ENCODE measurements at places on chromosomes 1 and 21.

GRCh38 chr1:22271847-22272801 is 129.2 kb upstream of the WNT4 start:
- DNase-seq, result no peak
- no peak overlapping the region for H3K4me3 ChIP-seq
- no peak overlapping the region for H3K27ac ChIP-seq
- H3K36me3 ChIP-seq, result no peaks in the 10 kb centered on the region
- no peaks in the 10 kb centered on the region for H3K4me1 ChIP-seq
- peaks cover 9% of the 10 kb centered on the region for H3K27me3 ChIP-seq

DNA sequence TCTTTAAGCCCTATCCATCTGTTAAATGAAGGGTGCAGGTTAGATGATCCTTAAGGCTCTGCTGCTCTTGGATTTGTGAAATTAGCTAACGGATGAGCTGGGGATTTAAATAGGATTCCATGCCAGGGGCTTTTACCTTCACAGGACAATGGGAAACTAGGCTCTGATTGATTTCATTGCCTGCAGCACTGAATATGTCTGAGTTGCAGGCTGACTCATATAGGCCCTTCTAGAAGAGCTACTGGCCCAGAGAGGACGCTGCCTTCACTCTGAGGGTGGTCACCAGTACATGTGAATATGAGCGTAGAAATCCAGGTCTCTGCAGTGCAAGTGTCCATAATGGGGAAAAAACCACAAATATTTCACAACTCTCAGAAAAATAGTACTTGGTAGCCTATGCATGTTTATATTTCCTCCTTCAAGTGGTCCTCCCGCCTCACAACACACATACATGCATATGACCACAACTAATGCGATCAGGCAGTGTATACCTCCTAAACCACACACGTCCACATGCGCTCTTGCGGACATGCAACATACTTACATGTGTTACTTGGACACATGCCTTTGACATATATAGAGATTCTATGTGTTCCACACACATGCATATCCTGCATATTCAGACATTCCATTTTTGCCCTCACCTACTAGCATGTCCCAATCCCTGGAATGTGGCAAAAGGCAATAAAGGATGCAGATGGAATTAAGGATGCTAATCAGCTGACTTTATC is 233.8 kb upstream of the JUN start:
- H3K4me3 ChIP-seq, result no peak overlapping the region
- peaks cover 5% of the 10 kb centered on the region for H3K4me1 ChIP-seq
- no peak for DNase-seq
- no peaks in the 10 kb centered on the region for H3K36me3 ChIP-seq
- H3K27me3 ChIP-seq, result no peaks in the 10 kb centered on the region

DNA sequence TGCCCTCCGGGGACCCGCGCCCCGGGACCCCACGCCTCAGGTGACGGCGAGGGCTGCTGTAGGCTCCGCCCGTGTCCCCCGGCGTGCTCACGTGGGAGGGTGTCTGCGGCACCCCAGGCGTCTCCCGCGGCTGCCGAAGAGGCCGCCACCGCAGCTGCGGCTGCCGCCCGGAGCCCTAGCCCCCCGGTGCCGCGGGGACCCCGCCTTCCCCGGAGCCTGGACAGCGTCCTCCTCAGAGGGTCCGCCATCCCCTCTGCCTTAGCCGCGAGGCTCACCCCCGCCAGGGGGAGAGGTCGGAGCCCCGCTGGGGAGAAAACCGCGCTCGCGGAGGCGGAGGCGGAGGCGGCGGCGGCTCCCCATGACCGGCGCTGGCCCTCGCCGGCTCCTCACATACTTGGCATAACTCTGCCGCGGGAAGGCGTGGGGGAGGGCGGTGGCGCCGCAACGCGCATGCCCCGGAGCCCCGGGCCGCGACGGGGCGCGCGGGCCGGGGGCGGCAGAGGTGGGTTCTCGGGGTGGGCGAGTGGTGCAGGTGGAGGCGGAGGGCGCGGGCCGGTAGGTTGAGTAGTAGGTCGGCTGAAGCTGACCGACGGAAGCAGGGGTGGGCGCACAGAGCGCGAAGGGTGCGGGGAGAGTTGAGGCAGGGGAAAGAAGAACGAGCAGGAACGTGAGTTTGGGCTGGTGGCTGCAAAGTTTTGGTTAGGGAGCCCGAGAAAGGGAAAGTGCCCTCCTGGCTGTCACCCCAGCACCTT is 700 bp upstream of the SYDE2 start:
- peak; percentile 80 for DNase-seq
- peak overlapping the region; percentile 71 for H3K27ac ChIP-seq
- H3K4me1 ChIP-seq, result peaks cover 12% of the 10 kb centered on the region
- H3K27me3 ChIP-seq, result no peaks in the 10 kb centered on the region
- H3K36me3 ChIP-seq, result no peaks in the 10 kb centered on the region

DNA sequence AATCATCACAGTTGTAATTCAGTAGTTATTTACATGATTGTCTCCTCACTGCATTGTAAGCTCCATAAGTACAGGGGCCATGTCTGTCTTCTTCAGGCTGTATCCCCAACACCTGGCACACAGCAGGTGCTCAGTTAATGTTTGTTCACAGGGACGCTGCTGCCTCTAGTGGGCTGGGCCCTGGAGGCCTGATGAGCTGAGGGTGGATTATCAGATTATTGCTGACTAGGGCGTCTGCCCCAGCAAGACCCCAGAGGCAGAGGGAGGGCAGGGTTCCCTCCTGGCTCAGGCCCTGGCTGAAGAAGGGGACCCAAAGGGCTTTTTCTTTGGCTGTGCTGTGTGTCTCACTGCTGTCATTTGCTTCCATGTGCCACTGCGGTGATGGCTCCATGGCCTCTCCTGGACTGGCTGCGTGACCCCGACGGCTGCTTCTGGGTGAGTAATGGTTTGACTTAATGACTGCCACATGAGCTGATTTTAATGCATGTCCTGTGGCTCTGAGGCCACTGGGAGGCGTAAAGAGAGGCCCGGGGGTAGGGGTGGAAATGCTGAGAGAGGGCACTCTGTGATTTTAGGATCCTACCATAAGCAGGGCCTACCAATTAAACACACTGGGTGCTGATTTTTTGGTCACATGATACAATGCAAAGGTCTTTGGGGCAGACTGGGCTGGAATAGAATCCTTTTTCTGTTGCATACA is 20.8 kb upstream of the EPB41 start:
- no peaks in the 10 kb centered on the region for H3K4me1 ChIP-seq
- H3K36me3 ChIP-seq, result no peaks in the 10 kb centered on the region
- no peak overlapping the region for H3K4me3 ChIP-seq

DNA sequence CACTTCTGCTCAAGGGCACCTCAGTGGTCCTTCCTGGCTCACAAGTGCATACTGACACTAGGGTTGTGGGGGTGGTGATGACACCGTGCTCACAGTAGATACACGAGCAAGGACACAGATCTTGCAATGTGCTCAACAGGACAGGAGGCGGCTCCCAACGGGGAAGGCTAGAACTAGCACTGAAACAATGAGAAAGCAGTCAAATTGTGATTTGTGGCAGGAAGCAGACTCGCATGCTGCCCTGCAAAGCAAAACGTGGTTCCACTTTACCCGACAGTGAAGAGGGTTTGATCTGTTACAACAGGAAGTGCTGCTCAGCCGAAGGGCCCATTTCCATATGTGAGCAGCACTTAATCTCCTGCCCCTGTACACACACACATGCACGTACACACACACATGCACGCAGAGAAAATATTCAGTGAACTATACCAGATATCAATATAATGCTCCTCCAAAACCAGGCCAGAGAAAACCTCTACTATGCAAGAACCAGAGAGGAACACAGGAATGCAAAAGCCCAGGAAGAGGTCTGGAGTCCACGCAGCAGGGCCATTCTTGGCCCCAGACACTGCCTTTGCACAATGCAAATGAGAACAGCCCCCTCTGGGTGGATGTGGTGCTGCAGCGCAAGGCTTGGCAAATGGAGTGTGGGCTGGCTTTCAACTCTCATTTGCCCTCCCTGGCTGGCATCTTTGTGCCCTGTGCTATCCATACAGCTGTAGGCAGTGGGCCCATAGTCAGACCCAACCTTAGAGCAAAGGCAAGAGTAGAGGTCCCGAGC is 47.1 kb downstream of the KANK4 start:
- H3K36me3 ChIP-seq, result no peaks in the 10 kb centered on the region
- no peaks in the 10 kb centered on the region for H3K4me1 ChIP-seq
- no peak overlapping the region for H3K4me3 ChIP-seq
- H3K27me3 ChIP-seq, result no peaks in the 10 kb centered on the region
- DNase-seq, result no peak
- H3K27ac ChIP-seq, result no peak overlapping the region

DNA sequence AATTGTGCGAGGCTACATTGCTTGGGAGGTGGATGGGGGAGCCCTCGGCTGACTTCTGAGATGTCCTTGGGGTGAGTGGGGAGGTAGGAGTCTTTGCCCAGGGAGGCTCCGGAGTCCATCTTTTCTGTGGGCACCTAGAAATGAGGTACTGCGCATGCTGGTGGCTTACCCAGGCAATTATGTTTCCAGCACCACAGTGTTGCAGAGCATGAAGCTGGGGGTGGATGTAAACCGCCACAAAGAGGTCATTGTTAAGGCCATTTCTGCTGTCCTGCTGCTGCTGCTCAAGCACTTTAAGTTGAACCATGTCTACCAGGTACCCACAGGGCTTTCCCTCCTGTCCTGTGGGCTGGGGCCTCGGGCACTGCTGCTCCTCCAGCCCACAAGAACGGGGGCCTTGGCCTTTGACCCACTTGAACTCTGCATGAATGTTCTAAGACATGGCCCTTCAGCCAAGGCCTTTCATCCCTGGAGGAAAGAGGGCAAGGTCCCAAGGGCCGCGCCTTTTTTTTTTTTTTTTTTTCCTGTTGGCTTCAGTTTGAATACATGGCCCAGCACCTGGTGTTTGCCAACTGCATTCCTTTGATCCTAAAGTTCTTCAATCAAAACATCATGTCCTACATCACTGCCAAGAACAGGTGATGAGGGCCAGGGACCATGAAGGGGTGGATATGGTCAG is 14.6 kb downstream of the STRIP1 start:
- H3K4me3 ChIP-seq, result no peak overlapping the region
- H3K27me3 ChIP-seq, result no peaks in the 10 kb centered on the region
- H3K36me3 ChIP-seq, result peaks cover 69% of the 10 kb centered on the region
- H3K27ac ChIP-seq, result no peak overlapping the region
- no peak for DNase-seq

DNA sequence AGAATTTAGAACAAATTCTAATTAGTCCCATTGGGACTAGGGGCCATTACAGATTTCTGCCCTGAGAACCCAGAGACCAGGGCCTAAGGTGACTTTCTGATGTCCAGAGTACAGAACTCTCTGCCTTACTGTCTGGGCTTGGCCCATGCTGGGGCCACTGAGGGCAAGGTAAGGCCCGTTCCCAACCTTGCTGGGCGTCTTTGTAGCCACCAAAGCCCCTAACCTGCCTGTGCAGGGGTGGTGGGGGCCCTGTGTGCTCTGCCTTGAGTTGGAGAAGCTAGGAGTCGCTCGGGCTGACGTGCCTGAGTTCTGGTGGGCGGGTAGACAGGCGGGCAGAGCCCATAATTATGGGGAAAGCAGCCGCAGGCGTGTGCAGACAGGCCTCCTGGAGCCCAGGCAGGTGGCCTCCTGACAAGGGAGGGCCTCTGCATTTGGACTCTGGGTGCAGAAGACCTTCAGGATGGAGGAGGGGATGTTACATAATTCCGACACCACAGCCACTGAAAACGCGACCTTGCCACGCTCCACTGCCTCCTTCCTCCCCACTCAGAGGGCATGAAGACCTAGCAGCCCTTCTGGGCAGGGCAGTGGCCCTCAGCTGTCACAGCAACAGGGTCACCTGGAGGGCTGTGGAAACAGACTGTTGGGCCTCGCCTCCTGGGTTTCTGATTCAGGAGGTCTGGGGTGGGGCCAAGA is 239.9 kb upstream of the TMEM51 start:
- no peaks in the 10 kb centered on the region for H3K4me1 ChIP-seq
- H3K4me3 ChIP-seq, result no peak overlapping the region
- no peaks in the 10 kb centered on the region for H3K27me3 ChIP-seq
- no peak for DNase-seq
- no peaks in the 10 kb centered on the region for H3K36me3 ChIP-seq
- no peak overlapping the region for H3K27ac ChIP-seq

DNA sequence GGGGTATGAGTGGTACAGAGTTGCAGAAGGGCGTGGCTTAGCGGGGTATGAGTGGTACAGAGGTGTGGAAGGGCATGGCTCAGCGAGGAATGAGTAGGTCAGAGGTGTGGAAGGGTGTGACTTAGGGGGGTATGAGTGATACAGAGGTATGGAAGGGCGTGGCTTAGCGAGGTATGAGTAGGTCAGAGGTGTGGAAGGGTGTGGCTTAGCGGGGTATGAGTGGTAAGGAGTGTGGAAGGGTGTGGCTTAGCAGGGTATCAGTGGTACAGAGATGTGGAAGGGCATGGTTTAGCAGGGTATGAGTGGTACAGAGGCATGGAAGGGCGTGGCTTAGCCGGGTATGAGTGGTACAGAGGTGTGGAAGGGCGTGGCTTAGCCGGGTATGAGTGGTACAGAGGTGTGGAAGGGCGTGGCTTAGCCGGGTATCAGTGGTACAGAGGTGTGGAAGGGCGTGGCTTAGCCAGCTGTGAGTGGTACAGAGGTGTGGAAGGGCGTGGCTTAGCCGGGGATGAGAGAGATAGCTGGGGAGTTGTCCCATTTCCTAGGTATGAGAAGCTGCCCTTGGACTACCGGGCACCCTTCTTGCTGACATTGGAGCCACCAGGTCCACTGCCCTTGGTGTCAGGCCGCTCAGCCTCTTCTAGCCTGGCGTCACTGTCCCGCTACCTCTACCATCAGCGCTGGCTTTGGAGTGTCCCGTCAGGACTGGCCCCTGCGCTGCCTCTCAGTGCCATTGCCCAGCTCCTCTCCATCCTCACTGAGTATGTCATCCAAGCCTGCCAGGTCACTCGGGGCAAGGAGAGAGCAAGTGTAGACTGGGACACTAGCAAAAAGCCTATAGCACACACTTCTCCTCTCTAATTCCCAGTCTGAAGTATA is 29.8 kb downstream of the HYI start:
- DNase-seq, result no peak
- no peaks in the 10 kb centered on the region for H3K27me3 ChIP-seq
- no peaks in the 10 kb centered on the region for H3K4me1 ChIP-seq
- H3K36me3 ChIP-seq, result peaks cover 31% of the 10 kb centered on the region

GRCh38 chr1:35971601-35972000 is 40.7 kb downstream of the AGO3 start:
- H3K36me3 ChIP-seq, result peaks cover 1% of the 10 kb centered on the region
- no peak overlapping the region for H3K4me3 ChIP-seq
- H3K27ac ChIP-seq, result no peak overlapping the region

- H3K27me3 ChIP-seq, result no peaks in the 10 kb centered on the region
- DNase-seq, result no peak
- no peaks in the 10 kb centered on the region for H3K36me3 ChIP-seq
- H3K4me3 ChIP-seq, result no peak overlapping the region
Observed at GRCh38 chr1:192732787-192733186, 76.1 kb upstream of the RGS2 start.

GRCh38 chr1:6330410-6330911 is 63.1 kb downstream of the ACOT7 start:
- H3K4me1 ChIP-seq, result no peaks in the 10 kb centered on the region
- H3K27ac ChIP-seq, result no peak overlapping the region
- no peak for DNase-seq
- H3K36me3 ChIP-seq, result no peaks in the 10 kb centered on the region
- H3K4me3 ChIP-seq, result no peak overlapping the region
